ENCODE measurements at places on chromosomes 12 and 14. TPM values are rescaled to one million over a fixed set of nuclear protein-coding genes. Genes with fewer than 3 reads are reported as not detected.

DNA sequence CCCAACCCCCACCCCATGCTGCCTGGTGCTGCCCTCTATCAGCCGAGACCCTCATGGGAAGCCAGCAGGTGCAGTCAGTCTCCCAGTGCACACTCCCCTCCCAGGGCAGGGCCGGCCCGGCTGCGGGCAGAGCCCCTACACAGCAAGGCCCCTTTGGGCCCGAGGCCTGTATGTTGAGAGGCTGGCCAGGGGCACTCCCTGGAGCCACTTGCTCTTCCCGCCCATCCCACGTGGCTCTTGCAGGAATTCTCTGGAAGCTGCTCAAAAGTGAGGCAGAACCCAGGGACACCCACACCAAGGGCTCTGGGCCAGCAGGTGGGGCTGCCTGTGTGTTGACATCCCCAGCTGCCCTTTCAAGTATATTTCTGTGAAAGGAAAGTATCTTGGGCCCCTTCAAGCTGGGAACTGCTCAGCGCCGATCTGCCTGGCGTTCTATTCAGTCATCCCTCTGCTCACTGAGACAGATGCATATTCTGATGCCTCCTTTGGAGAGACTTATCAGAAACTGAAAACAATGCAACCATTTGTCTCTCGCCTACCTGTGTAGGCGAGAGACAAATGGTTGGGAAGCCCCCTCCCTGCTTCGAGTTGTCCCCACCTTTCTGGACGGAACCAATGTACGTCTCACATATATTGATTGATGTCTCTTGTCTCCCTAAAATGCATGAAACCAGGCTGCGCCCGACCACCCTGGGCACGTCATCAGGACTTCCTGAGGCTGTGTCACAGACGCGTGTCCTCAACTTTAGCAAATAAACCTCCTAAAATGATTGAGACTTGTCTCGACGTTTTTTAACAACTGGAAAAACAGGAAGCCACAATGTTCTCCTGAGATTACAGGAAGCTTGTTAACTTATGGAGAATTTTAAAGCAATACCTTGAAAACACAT is 6.0 kb downstream of the GPR132 start:
- no peak for DNase-seq

DNA sequence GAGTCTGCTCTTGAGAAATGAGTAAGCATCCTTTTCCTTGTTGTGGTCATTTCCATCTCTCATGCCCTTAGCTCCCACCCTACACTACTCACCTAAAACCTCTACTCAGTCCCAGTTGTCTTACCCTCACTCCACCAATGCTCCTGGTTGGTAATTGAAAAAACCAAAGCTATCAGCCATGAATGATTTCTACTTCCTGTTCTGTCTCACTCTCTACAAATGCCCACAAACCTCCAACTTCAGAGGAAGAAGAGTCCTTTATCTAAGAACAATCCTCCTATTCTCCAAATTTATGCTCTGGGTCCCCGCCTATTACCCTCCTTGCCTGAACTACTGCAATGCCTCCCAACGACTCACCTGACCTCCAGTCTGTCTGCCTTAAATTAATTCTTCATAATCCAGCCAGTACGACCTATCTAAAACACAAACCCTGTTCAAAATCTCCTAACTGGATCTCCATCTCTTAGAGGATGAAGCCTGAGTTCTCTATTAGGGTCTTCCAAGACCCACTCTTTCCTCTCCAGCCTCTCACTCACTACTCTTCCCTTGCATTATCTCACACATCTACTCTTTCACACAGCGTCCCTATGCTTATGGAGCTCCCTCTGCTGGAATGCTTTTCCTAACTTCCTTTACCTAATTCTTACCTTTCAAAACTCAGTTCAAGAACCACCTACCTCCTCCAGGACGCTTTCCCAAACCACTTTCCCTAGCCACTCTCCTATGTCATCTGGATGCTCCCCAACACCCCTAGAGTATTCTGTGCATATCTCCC is 2.2 kb downstream of the DHRS1 start:
- no peak for DNase-seq

DNA sequence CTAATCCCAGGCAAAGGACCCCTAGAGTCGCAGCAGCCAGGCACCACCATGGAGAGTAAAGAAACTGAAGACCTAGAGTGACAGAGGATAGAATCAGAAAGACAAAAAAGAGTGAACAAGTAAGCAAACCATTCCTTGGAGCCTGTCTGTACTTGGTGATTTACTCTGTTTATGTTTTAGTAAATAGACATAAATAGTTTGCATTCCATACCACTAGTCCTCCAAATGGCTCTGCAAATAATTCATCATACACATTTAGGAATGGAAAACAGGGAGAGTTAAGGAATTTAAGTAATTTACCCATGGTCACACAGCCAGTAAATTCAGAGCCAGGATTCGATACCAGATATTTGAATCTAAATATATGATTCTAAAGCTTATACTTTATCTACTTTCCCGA is 2.8 kb downstream of the OLR1 start:
- no peak for DNase-seq

DNA sequence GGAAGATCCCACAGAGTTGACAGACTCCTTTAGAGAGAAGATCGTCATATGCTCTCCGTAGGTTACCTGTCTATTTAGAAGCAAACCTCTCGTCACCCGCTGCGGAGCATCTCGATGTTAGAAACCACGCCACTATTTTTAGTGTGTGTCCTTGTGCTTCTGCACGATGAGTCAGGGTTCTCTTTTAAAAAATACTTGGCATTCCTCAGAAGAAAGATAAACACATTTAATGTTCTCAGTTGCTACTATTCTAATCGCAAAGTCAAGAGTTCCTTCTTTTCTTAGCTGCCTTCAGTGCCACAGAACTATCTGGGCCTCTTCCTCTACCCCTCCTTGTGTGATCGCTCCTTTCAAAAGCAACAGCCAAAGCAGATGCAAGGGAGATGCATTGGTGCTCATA is 192.4 kb downstream of the PELI2 start:
- no peak for DNase-seq

- DNase-seq = no peak
Observed at GRCh38 chr14:75514673-75515628, 7.3 kb upstream of the BATF start.

LRTM2 gene
- not detected for total RNA-seq

ANO4 gene
- 0.19 TPM for total RNA-seq
